ENCODE measurements at places on chromosomes 5 and 9.

DNA sequence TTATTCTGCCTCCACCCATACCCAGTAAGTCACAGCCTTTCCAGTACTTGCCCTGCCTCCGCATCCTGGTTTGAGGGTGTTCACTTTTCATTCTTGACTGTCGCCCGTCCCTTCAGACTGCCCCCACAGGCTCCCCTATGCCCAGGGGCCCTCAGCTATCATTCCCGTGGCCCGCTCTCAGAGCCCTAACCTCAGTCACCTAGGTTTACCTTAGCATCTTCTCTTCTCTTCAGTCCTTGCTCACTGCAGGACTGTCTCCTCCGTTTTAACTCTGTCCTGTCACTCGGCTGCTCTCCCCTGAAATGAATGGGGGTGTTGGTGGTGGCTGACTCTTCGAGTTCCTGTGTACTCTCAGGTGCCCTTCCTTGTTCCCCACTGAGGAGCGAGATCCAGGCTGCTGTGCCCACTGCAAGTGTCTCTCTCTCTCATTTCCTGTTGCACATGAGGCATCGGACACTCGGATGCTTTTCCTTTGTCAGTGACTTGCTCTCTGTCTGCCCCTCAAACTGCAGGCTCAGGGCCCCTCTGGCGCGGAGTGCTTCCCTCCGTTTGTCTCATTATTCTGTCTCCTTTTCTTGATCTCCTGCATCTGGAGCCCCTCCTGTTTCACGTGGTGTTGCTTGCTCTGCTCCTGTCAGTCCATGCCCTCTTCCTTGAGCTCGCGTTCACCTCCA is 89.8 kb downstream of the CACNA1B start:
- no peak for DNase-seq

DNA sequence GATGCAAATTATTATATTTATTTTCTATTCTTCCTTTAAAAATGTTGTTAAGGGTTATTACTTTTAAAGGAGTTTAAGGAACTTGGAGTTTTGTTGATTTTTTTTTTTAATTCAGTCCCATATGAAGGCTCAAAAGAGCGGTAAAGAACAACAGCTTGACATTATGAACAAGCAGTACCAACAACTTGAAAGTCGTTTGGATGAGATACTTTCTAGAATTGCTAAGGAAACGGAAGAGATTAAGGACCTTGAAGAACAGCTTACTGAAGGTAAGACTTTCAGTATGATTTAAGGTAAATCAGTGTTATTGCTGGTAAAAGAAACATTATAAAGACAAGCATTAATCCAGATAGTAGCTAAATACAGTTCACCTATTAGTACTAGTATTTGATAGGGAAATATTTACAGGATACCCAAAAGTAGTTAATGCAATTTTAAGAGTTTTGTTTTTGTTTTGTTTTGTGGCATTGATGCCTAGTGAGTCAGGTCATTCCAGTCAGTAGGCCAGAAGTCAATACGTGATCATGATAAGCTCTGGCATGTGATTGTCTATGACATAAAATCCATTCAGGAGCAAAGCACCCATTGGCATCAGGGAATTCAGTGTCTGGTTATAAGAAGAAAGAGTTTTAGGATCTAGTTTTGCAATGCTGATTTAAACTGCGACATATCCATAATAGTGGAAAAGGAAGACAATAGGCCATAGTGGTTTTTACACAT is 49.2 kb downstream of the CNTRL start:
- no peak for DNase-seq

DNA sequence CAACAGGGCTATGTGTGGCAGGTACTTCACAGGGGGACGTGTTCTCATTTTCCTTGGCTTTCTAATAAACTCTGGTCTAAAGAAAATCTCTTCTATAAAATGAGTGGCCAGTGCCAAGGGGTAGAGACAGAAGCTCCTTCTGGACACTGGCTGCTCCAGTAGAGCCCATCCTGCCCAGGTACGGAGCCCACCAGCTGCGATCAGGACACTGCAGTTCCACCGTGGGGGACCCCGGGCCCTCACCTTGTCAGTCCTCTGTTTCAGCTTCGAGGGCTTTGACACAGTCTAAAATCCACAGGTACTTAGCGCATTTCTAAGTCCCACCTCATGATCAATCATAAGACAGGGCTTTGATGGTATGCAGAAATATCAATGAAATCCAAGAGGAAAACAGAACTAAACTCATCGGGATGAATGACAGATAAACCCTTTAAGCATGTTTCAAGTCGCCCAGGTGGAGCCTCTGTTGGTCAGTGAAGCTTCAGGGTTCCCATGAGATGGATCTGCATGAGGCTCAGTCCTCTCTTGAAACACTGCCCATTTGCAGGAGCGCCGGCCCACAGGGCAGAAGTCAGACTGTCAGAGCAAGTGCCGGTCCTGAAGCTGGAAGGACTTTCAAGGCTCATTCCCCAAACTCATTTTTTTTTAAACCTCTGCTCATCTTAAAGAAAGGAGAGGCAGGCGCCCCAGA is 20.3 kb upstream of the TERT start:
- no peak for DNase-seq

GRCh38 chr9:592733-593132 is 248.8 kb upstream of the DMRT1 start:
- no peak for DNase-seq

- no peak for DNase-seq
Measured at GRCh38 chr5:169095410-169095960, 205.5 kb downstream of the SLIT3 start.

DNA sequence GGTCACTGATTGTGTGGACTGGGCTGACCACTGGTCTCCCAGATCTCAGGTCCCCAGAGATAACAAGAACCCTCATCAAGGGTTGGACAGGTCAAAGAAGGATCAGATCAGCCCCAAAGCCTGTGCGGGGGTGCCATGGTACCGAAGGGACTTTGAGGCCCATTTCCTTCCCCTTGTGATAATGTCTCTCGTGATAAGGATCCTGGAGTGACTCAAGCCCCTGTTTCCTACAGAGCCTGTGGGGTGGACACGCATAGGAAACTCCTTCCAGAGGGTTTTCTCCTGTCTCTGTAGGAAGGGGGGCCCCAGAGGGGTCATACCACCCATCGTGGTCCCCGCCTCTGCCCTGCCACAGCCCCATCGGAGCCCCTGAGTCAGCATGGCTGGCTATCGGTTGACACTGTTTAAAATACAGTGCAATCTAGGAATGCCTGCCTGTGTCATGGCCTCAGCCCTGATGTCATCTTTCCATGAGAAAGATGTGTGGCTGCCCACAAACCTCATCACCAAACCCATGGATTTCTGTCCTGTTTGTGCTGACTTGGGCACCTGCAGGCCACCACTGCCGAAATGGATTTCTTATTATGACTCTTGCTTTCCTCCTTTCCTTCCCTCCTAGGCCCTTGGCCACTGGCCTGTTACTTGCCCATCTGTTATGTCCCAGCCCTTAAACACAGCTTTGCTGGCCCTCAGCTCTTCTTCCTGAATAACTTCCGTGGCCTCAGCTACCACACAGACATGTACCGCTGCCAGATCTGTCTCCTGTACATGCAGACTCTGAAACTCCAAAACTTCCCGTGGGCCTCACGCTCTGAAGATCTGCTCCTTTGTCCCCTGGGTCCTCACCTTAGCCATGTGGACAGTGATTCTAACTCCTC is 2.9 kb upstream of the CSF2 start:
- DNase-seq: peak; percentile 58

DNA sequence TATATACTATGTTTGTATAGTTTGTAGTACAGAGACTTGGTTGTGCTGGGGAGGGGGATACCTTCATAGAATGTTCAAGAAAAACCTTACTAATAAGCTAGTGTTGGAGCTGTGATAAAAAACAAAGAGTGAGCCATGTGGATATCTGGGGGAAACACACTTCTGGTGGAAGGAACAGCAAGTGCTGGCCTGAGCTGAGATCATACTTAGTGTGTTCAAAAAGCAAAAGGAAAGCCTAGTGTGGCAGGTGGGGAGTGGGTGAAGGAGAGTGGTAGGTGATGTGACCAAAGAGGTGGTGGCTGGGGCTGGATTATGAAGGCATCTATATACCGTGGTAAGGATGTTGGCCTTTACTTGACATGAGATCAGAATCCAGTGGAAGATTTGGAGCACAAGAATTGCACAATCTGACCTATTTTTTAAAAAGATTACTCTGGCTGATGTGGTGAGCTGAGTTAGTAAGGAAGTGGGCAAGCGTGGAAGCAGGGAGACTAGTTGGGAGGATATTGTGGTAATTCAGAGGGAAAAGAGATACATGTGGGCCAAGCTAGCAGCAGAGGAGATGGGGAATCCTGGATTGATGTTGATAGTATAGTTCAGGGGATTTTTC is 26.6 kb downstream of the PALM2AKAP2 start:
- no peak for DNase-seq

DNA sequence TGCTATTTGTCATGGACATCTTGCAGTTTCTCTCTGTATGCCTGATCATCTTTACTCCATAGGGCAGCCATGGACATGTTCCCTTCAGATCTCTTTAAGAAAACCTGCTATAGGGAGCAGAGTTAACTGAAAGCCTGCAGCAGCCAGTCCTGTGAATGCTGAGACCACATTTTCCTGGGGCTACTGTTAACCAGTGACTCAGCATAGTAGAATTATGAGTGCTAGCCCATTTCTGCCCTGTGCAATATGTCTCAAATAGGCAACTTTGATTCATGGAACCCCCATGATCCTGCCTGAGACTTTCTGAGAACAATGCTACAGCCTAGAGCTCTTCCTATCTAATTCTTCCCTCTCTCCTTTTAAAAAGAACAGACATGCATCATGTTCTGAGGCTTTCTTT is 624.2 kb downstream of the CHSY3 start:
- no peak for DNase-seq

GRCh38 chr9:9556865-9557803 is 1055.7 kb downstream of the PTPRD start:
- DNase-seq: no peak

DNA sequence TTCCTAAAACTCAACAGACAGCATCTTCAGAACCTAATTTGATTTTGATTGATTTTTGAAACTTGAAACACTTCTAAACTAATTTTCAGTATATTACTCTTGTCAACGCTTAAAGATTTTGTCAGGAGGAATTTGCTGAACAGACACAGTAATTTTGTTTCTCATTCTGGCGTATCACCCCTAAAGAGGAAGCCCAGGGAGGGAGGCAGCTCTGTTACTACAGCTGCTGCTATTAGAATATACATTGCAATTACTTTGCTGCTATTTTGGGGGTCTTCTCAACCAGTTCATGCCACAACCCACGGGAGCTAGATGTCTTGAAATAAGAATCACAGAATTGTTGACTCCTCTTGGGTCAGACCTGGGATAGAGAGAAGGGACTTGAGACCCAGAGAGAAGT is 122.6 kb downstream of the TLR4 start:
- no peak for DNase-seq

DNA sequence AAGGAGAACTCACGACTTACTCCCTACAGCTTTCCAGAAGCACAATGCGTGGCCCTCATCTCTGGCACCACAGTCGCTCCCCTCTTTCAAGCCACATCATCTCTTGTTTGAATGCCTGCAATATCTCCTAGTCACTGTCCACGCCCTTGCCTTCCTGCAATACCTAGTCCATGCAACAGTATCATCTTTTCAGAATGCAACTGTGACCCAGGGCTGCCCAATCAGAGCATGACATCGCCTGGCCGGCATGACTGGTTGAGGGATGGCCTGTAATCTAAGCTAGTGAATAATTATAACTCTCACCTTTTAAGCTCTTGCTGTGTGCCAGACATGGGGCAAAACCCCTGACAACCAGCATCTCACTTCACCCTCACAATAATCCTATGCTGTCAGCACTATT is 52.5 kb upstream of the CPEB4 start:
- no peak for DNase-seq

DNA sequence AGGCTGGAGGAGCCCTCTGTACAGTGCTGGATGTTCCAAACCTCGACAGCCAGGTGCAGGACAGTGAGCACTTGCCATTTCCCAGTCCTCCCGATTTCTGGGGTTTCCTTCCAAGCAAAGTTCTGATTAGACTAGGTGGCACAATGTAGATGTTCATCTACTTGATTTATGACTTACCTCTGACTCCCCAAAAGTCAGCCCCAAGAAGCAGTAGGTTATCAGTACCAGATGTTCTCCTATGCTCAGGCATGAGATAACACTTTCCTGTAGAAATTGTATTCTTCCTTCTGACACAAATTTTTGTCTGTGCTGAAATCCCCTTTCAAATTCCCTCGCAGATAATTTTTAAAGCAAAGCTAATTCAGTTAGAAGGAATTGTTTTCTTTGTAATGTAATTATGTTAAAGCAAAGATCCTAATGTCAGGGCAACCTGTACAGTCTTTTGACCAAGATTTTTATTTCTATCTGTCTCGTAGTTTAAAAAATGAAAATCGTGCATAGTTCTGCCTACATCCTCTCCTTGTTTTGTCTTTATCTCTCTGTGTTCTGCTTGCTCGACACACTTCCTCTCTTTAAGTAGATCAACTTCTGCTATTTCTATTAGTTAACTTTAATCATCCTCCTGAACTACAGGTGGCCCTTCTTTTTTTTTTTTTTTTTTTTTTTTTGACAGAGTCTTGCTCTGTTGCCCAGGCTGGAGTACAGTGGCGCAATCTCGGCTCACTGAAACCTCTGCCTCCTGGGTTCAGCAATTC is 102.4 kb upstream of the PJA2 start:
- no peak for DNase-seq

DNA sequence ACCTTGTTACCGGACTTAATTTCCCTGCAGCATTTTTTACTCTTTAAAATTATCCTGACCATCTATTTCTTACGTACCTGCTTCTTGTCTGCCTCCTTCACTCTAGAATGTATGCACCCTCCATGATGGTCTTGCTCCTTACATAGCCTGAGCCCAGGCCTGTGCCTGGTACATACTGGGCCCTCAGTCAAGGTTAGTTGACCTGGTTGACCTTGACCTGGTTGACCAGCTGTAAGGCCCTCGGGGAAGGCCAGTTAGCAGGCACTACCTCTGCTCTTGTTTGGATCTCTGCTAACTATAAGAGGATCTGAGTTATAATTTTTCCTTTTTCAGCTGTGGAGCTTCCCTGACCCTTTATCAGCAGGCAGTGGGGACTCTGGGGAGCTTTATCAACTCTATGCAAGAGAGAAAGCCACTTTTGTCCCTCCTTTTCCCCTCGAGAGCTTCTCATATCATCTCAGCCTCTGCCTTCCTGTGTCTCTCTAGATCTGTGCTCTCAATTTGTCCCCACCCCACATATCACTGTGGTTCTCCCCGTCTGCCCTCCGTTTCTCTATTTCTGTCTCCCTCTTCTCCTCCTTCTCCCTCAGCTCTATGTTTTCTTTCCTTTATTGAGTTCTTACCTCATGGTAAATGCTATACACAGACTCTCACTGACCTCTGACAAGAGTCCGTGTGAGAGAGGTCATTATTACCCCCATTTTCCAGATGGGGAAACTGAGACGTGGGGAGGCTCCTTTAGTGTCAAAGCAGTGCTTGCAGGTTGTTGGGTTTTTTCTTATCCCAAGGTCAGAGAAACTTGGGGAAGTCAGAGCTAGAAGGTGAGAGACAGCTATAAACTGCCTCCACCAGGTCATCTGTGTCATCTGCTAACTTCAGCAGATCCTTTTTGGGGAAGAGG is 28.6 kb downstream of the SPRY4 start:
- no peak for DNase-seq
